SK-N-MC (cell line): ENCODE measurements at places on chromosomes 11 and 22.
A peak's percentile ranks its signal among the peaks of the same experiment; 100 is the strongest.

DNA sequence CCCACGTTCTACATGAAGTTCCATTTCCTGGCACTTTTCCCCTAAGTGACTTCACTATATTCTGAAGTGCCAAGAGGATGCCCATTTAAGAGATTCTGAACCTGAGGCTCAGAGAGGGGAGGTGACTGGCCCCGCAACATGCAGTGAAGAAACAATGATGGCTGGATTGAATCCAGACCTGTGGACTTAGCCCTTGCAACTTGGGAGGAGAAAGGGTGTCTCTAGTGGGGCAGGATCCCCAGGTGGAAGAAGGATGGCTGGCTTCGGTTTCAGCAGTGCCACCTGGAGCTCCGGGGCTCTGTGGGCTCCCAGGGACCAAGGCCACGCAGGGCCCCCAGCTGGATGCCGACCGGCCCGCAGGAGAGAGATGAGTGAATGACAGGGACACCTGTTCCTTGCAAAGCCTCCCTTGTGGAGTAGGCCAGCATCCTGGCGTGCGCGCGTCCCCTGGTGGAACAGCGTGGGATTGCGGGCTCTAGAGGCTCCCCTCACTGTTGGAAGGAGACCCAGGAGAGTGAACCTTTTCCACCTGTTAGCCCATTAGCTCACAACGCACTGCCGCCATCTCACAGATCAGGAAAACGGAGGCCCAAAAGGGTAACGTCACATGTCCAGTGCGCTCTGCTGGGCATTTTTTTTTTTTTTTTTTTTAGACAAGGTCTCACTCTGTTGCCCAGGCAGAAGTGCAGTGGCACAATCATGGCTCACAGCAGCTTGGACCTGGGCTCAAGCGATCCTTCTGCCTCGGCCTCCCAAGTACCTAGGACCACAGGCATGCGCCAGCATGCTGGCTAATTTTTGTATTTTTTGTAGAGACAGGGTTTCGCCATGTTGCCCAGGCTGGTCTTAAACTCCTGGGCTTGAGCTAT lies 104.7 kb downstream of the KIAA1671 start:
- DNase-seq, result no peak

DNA sequence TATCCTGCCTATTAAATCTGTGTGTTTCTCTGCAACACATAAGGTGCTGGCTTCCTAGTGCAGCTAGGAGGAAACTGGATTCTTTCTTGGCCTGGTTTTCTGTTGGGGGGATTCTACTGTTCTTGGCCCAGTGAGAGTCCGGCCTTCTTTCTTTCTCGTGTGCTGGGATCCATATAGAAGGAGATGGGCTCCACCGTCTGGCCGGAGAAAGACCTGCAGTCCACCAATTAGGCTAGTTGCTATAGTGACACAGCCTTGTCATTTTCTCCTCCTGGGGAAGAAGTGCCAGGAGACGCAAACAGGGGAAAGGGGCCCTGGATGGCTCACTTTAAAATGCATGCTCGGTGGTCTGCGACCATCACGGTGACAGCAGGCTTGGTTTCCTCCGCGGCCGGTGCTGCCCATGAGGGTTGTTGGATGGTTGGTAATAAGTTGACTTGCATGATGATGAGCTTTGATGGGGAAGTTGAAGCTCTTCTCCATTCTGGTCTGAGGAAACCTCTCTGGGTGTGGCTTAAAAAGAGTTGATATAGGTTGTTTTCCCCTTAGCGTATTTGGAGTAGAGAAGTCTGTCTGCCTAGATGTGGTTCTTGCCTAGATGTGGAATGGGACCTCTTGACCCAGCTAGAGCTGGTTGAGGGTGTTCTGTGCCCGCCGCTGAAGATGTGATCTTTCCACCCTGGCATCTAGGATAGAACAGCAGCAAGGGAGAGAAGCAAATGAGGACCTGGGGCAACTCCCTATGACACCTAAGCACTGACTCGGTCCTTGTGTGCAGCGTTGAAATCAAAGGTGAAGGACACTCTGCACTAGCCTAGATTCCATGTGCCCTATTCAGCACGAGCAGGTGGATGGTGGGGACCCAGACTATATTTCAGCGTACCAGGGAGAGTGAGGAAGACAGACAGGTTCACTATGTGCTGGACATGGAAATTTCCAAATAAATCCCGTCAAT lies 1335.0 kb downstream of the BRD1 start:
- peak; percentile 48 for DNase-seq

DNA sequence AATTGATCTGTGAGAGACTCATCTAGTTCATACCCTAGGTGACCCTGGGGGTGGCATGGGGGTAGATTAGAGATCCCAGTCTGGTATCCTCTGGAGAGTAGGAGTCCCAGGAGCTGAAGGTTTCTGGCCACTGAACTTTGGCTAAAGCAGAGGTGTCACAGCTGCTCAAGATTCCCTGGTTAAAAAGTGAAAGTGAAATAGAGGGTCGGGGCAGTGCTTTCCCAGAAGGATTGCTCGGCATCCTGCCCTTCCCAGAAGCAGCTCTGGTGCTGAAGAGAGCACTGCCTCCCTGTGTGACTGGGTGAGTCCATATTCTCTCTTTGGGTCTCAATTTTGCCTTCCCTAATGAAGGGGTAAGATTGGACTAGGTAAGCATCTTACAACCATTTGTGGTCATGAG lies 653 bp downstream of the IL18BP start:
- DNase-seq, result no peak

DNA sequence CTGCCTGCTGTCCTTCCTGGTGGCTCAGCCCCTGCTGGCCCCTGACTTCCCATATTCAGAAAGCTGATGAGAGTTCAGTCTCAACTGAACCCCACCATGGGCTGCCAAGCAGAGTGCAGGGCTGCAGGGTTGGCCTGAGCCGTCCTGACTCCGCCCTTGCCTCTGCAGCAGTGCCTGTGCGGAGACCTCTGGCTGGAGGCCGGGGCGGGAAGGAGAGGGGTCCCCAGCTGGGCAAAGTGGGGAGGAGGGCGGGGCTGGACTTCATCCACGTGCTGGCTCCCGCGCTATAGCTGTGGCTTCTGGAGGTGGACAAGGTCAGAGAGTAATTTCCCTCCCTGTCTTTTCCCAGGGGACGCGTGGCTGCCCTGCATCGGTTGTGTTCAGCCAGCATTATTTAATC lies 13.6 kb downstream of the GLB1L3 start:
- no peak for DNase-seq

DNA sequence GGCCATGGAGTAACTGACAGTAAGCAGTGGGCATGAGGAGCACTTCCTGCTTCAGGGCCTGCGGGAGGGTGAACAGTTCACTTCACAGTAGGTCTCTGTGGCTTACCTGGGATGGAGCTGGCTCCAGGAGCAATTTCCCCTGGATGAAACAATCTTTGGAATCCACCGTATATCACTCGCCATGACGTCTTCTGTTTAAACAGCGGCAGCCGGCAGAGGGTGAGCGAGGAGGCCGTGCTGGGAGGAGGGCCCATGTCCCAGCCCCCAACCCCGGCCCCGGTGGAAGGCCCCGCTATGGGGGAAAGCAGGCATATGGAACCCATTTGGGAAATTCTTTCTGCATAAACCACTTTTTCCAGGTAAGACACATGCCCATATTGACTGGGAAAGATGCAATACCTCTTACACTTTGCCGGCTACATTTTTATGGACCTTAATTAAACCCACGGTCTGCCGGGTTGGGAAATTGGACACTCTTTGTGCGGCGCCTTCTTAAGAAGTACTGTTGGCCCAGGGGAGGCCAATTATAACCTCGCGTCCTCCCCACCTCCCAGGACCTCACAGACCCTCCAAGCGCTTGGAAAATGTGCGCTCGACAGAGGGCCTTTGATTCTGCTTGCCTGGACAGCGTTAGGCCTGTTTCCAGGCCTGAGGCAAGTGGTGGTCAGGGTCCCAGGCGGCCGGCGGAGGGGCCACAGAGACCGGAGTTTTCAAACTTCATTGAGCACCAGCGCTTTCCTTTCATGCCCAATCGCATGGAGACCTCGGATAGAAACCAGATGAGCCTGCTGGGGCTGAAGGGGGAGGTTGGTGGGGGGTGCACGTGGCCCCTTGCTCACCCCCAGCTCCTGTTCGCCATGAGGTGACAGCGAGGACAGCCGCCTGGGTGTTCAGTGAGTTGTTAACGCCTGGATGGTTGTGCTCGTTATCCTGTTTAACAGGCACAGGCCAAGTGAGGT lies 40.4 kb downstream of the SMIM38 start:
- DNase-seq, result no peak

DNA sequence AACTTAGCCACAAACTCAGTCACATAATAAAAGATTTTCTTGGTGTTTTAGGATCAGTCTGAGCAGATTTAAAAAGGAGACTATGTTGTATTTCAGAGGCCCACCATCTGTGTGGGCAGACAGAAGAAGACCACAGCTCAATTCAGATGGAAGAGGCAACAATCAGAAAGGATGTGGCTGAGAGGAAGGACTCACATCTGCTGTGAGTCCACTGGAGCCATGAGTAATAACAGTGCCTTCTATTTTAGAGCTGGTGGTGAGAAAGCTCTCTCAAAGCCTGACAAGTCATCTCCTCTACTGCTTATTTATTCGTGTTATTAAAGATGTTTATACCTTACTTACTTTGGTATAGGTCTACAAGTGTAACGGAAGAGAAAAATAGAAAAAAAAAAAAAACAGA lies 357.2 kb downstream of the OPCML start:
- no peak for DNase-seq

GRCh38 chr11:126194121-126194543 lies 17.3 kb downstream of the RPUSD4 start:
- peak; percentile 50 for DNase-seq

GRCh38 chr22:19204640-19205039 lies 26.1 kb upstream of the SLC25A1 start:
- no peak for DNase-seq

DNA sequence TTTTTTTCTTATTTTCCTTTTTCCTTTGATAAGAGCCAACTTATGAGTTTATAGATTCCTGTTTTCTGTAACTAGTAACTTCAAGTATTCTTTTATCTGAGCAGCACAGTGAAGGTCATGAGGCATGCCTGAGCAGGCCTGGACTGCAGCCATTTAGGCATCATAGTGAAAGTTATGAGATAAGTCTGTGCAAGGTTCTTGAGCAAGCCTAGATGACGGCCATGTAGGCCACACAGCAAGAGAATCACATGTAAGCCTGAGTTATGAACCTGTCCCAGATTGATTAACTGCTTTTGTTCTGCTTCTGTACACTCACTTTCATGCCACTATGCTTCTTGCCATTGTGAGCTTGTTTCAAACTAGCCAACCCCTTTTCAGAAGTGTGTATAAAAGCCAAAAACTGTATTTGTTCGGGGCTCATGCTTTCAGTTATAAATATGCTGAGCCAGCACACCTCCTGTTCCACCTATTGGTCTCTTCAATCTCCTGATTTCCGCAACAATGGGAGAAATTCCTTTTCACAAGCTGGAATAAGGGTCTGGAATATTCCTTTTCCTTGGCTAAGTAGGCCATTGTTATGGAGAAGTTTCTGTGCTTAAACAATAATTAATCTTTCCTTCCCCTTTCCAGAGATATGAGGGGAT lies 745.7 kb downstream of the FAM181B start:
- no peak for DNase-seq

DNA sequence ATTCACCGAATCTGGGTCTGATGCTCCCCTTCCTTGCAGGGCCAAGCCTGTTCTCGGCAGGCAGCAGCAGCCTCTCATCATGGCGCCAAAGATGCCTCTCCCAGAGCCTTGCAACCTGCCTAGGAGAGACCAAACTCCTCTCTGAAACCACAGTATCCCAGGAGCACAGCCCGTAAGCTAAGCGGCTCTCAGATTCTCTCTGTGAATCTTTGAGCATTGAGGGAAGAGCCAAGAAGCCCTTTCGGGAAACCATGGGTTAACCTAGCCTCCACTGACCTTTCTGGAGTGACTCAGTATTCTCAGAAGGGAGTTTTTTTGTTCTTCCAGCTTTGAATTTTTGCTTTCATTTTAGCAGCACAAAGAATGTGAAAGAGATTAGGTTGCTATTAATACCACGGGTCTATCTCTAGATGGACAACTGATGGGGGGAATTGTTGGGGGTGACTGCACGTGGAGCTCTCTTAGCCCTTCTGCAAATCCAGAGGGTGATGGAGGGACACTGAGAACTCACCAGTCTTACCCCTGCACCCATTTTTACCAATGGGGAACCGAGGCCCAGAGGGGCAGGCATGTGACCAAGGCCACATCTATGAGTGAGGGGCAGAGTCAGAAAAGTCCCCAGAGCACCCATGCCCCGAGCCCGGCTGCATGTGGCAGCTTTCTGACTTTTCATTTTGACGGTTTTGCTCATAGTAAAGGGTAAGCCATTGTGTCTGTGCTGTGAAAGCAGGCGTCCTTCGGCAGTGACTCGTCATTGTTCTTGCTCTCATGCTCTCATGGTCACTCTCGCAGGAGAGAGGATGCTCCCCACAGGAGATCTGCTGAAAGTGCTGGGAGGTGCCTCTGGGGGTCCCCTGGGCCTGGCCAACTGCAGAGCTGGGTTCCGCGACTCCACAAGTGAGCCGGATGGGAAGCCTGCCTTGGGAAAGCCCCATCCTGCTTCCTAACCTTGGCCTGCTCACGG lies 36.0 kb downstream of the IRAG1 start:
- DNase-seq, result no peak

- no peak for DNase-seq
Observed at GRCh38 chr11:5040876-5041275, 5.5 kb upstream of the OR52J3 start.

GRCh38 chr11:126575849-126576248 lies 220.4 kb downstream of the ST3GAL4 start:
- DNase-seq, result no peak

DNA sequence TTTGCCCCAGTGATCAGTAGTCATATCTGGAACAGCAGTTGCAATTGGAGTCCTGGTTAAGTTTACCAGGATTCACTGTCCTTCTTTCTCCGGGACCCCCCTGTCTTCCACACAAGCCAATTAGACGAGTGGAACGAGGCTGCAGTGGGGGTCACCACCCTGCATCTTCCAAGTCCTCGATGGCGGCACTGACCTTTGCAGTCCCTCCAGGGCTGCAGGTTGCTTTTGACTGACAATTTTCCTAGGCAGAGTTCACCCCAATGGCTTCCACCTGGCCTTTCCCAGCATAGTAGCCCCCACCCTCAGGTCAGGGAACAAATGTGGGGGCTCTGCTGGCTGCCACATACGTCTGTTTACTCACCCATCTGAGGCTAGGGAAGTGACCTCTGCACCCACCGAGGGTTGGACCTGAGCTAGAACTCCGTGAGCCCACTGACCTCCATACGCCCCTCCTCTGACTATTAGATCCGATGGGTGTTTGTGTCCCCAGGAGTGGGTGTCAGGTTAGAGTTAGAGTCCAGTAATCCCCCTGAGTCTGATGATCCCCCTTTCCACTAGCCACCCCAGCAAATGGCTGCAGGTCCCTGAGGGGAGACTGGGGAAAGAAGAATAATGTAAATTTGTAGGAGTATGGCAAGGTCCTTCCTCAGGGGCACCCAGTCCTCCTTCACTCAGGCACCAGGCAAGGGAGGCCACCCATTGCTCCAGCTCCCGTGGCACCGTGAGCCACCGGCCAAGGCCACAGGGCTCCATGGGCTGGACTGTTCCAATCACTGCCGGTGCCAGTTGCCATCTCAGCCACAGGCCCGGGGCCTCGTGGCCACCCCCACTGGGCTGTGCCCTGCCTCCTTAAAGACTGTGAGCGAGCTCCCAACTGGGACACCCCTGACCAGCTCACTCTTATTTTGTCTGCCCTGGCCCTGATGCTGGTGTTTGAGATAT lies 5.5 kb downstream of the C11orf21 start:
- no peak for DNase-seq
